ENCODE measurements at places on chromosomes 3 and 15. TPM values are rescaled to one million over a fixed set of nuclear protein-coding genes. Genes with fewer than 3 reads are reported as not detected.

GRCh38 chr3:32821686-32822296, 4.0 kb downstream of the TRIM71 start:
- no peak for ATAC-seq

GRCh38 chr3:61117045-61117898, 134.0 kb downstream of the FHIT start:
- no peak for ATAC-seq

DNA sequence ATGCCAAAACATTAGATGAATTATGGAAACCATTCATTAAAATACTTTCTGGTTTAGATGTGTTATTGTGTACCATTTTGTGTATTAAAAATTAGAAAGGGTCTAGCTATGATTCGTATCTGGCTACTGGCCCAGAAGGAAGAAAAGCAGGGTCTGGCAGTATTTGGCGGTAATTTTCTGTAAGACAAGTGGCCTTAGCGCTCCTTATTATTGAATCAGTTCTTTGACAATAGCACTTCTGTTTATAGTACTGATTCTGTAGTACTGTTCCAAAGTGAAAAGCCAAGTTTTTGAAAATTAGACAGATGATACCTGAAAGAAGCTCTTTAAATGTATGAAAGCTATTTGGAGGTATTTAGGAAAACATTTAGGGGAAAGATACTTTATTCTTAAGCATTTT, 10.2 kb downstream of the GLCE start:
- no peak for ATAC-seq

DNA sequence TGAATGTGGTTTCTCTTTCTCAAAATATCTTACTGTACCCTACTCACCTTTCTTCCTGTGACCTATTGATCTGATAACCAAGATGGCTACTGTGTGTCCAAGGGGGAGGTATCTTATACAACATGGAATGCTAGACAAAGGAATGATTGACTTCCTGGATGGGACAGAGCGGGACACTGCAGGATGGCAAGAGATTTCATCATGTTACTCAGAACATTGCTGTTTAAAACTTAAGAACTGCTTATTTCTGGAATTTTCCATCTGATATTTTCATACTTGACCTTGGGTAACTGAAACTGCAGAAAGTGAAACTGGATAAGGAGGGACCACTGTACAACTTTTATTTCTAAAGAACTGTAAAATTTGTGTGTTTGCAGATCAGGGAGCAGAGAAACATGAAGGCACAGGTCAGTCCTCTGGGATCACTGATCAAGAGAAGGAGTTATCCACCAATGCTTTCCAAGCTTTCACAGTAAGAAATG, 18.5 kb downstream of the CNOT10 start:
- peak; percentile 78 for ATAC-seq

DNA sequence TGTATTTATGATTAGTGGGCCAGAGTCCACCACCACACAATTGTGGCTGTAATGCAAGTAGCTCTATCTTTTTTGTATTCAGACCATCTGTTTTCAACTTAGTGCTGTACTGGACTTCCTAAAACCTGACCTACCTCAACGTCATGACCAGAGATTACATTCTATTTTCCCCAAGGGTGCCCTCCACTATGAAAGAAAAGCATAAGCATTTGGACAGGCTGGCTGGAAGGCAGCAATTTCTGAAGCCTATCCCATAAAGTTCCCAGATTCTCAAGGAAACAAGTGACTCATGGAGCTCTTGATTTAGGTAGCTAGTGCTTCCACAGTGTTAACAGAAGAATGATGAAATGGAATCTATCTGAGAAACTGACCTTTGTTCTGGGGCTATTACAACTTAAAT, 75.8 kb downstream of the COL8A1 start:
- no peak for ATAC-seq

DNA sequence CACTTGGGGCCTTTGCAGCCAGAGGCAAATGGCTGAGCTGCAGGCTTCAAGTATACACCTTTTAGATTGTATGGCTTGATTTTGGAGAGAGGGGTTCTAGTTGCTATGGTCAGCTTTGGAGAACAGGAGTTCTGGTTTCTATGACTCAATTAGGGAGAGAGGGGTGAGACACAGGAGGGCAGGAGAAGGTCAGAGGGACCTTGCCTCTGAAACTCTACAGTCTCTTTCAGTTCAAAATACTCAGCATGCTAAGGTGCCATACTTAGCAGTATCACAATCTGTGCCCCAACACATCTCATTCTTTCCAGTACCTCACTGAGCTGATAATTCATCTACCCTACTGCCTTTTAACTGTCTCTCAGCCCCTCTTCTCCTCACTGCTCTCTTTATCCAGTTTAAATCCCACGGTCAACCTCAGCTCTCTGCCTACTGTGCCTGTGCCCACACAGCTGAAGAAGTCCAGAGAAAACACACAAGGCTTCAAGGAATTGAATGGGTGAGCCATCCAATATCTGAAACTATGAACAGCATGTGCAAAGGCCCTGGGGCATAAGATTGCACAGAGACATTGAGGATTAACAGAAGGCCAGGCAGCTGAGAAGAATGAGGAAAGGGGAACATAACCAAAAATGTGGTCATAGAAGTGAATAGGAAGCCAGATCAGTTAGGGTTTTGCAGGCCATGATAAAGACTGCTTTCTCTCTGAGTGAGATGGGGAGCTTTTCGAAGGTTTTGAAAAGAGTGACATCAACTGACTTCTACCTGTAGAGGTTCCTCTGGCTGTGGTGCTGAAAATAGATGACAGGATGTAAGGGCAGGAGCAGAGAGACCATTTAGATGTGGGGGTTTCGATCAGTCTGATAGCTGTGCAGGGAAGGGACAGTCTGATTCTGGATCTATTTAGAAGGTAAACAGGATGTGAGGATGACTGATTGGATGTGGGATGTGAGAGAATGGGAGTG, 54.5 kb upstream of the C3orf80 start:
- no peak for ATAC-seq

DNA sequence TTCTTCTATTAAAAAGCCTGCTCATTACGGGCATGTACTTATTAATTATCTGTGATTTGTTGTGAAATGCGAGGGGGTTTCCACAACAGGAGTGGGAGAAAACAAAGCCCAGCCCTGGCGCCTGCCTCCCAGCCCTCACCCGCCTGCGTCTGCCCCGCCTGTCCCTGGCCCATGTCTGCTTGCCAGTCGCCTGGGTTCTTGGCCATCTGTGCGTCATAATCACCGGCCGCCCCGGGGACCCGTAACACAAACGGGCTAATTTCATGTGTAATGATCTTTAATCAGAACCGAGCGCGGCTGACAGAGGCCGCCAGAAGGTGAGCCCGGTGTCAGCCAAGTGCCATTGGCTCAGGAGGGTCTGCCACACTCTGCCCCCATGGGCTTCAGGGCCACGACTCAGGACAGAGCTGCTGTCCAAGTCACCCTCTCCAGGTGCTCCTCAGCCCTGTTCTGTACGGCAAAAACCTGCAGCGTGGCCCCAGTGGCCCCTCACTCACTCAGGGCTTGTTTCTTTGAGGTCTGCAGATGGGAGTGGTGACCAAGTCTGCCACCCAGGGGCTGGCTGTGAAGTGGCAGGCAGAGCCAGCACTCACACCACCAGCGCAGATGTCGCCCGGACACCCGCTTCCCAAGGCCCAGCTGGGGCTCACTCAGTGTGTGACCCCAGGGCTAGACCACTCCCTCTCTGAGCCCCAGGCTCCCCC, 28.8 kb upstream of the TMEM115 start:
- ATAC-seq, result peak; percentile 75

- no peak for ATAC-seq
Measured at GRCh38 chr15:92845126-92845508, 55.0 kb upstream of the CHD2 start.

- ATAC-seq, result no peak
Measured at GRCh38 chr15:64686130-64686735, 89.2 kb downstream of the RBPMS2 start.

GRCh38 chr3:31625358-31625757, 92.6 kb downstream of the STT3B start:
- ATAC-seq, result no peak

GRCh38 chr15:33639978-33640377, 328.3 kb upstream of the CHRM5 start:
- ATAC-seq, result no peak

DNA sequence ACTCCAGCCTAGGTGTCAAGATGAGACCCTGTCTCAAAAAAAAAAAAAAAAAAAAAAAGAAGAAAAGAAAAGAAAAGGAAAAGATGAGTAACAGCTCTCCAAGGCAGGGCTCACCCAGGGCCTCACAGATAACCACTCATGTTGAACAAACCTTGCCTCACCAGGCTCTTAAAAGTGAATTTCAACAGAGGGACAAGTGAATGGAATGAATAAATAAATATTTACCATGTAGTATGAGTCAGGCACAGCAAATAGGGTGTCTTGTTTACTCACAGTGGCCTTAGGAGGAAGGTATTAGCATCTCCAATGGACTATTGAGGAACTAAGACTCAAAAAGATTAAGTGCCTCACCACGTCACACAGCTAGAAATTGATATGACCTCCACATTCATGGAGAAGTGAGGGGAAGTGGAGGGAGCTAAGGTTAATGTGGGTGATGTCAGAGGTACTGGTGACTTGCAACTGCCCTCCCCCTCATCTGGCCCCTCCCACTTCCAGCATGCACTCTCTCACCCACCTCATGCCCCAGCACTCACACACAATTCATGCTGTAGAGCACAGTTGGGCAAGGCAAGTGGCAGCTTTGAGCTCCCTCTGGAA, 255.5 kb downstream of the UACA start:
- ATAC-seq, result peak; percentile 84

DNA sequence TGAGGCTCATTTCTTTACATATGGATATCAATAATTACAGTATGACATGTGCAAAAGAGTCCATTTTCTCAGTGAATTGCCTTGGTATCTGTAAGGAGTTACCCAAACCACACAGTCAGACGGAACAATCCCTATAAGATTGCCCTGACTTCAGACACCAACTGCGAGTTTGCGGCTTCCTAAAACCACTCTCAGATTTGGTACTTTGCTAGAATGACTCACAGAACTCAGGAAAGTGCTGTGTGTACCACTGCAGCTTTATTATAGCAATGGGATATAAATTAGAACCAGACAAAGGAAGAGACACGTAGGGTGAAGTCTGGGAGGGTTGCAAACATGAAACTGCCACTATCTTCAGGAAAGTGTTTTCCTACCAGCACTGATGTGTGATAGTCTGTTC, 45.8 kb upstream of the ATP13A3 start:
- ATAC-seq, result no peak

DNA sequence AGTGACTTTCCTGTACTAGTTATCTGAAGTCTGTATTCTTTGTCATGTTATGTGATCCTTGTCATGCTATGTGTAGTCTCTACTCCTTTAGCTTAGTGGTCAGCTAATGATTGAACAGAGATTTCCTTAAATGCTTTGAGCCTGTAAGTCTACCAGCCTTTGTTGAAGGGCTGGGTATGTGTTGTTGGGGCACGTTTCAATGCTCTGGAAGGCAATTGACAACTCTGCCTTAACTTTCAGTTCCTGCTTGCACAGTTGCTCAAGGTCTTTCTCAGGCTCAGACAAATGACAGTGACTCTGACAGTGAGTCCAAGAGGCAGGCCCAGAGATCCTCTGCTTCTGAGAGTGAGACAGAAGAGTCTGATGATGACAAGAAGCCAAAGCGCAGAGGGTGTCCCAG, 89.3 kb downstream of the CHD2 start:
- no peak for ATAC-seq

- ATAC-seq, result no peak
Measured at GRCh38 chr3:83224101-83224868, 1462.8 kb upstream of the GBE1 start.

- ATAC-seq, result no peak
Measured at GRCh38 chr3:160368804-160369203, 30.2 kb downstream of the IFT80 start.

DNA sequence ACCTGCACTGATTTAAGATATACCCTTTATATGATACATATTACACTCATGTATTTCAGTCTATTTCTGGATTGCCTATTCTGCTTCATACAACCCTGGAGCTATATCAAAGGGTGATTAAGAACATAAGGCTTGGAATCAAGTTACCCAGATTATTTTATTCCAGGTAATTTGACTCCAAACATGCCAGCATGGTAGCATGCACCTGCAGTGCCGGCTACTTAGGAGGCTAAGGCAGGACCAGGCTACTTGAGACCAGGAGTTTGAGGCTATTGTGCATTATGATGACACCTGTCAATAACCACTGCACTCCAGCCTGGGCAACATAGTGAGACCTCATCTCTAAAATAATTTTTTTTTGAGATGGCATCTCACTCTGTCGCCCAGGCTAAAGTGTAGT, 50.4 kb upstream of the NEO1 start:
- ATAC-seq, result no peak

- no peak for ATAC-seq
Measured at GRCh38 chr3:22886439-22887068, 316.6 kb upstream of the UBE2E2 start.

- no peak for ATAC-seq
Measured at GRCh38 chr3:193917158-193917557, 218.8 kb upstream of the HES1 start.

DNA sequence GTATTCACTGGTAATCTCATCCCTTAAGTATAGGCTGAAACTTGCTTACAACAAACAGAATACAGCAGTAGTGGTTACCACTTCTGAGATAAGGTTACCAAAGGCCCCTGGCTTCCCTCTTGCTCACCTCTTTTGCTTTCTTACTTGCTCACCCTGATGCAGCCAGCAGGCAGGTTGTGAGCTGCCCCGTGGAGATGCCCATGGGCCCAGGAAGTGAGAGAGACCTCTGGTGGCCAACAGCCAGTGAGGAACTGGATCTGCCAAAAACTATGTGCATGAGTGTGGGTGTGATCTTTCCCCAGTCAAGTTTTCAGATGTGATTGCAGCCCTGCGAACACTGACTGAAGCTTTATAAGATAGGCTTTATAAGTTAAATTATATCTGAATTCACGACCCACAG, 48.7 kb downstream of the NMNAT3 start:
- ATAC-seq, result no peak

- ATAC-seq, result no peak
Measured at GRCh38 chr3:119831022-119831421, 49.1 kb downstream of the NR1I2 start.

DNA sequence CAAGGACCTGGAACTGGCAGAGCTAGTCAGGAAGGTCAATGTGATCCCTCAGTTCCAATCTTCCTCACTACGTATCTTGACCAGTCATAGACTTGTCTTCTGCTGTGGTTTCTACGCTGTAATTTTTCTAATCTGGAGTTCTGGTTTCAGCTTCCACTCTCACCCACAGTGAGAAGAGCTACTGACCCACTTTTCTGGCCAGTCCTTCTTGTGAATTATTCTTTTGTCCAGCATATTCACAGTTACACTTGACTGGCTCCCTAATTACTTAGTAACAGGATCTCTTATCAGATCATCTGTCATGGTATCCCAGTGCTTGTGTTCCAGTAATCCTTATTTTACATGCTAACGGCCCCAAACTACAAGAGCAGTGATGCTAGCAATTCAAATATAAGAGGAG, 72.4 kb upstream of the MME start:
- ATAC-seq, result peak; percentile 15

Gene GPR62
- total RNA-seq, result 0.73 TPM

Gene AHSG
- not detected for total RNA-seq

Gene A4GNT
- 1.3 TPM for total RNA-seq

Gene HRG
- total RNA-seq, result 0.31 TPM

Gene CCNDBP1
- 70.2 TPM for total RNA-seq

Gene CXCR6
- 4.1 TPM for total RNA-seq

Gene FSIP1
- 10.0 TPM for total RNA-seq

Gene STARD9
- total RNA-seq, result 7.8 TPM

Gene HIGD2B
- total RNA-seq, result not detected

Gene CADPS
- total RNA-seq, result 60.9 TPM

Measured in motor neuron (in vitro differentiated cells).